CD4-positive, alpha-beta T cell treated with Interleukin-15 for 4 hours (primary cell): ENCODE measurements at places on chromosomes 11 and 22.

DNA sequence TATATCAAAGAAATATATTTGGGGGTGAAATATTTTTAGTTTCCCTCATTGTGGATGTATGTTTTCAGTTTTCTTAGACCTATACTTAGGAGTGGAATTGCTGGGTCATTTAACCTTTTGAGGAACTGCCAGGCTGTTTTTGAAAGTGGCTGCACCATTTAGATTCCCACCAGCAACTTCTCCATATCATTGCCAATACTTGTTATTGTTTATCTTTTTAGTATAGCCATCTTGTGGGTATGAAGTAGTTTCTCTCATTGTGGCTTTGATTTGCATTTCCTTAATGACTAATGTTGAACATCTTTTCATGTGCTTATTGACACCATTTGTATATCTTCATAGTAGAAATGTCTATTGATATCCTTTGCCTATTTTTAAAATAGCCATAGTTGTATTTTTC lies 62.1 kb upstream of the B3GNT6 start:
- DNase-seq = no peak

GRCh38 chr11:69287968-69288882 lies 5.7 kb upstream of the MYEOV start:
- DNase-seq = no peak

- DNase-seq = no peak
Measured at GRCh38 chr22:39270792-39271191, 26.0 kb upstream of the PDGFB start.

DNA sequence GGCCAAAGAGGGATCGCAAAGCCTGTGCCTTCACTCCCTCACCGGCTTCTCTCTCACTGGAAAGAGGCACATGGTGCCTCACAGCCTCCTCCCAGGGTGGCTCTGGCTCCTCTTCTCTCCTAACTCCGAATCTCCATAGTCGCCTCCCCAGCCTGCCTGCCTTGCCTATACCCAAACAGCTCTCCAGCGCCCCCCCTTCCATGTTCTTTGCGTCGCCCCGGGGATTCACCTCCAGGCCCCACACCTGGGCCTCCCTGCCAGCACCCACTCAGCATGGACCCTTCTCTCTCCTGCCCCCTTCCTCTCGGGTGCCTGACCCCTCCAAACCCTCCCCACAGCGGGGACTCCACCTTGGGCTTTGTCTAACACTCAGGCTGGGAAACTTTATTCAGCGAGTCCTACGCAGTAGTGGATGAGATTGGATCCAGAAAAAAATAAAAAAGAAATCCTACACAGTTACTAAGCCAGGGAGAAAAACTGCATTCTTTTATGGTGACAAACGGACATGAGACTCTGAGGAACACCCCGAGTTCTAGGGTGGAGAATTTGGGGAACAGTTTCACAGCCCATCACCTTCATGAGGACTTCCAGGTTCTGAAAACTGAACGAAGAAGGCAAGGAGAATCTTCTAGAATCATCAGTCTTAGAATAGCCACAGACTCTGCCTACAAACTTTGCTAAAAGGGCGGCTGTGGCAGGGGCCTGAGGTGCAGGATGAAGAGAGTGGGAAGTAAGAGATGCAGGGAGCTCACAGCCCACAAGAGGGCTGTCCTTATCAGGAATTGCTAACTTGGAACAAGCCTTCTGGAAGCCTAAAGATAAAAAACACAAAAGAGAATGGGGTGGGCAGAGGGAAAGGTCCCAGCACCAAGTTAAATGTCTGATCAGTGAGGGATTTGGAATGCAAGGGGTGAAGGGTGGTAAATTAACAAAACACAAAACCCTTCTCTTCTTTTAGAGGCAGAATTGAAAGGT lies 5.3 kb downstream of the PPM1F start:
- DNase-seq = no peak

DNA sequence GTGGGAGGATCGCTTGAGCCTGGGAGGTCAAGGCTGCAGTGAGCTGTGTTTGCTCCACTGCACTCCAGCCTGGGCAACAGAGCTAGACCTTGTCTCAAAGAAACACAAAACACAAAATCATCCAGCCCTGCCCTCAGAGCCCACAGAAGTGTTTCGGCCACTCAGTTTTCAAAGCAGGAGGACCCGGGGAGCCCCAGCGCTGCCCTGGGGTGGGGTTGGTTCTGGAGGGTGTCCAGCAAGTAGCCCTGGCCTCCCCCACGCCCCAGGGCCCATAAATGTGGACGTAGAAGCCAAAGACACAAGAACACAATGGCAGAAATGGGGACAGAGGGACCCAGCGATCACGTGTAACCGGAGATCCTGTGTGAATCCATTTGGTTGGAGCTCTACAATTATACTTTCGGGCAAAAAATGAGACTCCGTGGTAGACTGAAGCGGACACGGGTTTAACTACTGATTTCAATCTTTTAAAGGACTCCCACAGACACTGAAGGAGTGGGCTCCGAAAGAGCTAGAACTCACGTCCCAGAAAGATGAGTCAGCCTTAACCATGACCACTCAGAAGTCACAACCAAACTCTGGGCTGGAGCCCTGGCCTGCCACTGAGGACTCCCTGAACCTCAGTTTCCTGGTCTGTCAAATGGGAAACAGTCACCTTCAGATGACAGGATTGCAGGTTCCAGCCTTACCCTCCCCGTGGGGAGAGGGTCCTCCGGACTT lies 9.0 kb upstream of the CYTH4 start:
- DNase-seq = no peak

DNA sequence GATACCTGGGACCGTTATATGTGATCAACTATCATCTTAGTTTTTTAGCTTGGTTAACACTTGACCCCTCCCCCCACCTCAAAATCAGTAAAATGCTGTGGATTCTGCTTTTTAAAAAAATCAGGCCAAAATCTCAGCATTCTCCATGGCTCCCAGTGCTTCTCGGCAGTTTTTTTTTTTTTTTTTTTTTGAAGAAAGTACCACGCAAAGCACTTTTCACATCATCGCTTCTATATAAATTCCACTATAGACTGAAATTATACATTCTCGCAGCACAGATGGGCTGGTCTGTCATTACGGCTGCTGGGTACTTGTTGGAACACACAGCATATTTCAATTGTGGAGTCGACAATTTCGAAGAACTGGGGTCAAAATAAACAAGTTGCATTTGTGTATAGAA lies 67.7 kb upstream of the PPARA start:
- no peak for DNase-seq

GRCh38 chr22:26364066-26365015 lies 64.7 kb upstream of the ASPHD2 start:
- peak; percentile 58 for DNase-seq

DNA sequence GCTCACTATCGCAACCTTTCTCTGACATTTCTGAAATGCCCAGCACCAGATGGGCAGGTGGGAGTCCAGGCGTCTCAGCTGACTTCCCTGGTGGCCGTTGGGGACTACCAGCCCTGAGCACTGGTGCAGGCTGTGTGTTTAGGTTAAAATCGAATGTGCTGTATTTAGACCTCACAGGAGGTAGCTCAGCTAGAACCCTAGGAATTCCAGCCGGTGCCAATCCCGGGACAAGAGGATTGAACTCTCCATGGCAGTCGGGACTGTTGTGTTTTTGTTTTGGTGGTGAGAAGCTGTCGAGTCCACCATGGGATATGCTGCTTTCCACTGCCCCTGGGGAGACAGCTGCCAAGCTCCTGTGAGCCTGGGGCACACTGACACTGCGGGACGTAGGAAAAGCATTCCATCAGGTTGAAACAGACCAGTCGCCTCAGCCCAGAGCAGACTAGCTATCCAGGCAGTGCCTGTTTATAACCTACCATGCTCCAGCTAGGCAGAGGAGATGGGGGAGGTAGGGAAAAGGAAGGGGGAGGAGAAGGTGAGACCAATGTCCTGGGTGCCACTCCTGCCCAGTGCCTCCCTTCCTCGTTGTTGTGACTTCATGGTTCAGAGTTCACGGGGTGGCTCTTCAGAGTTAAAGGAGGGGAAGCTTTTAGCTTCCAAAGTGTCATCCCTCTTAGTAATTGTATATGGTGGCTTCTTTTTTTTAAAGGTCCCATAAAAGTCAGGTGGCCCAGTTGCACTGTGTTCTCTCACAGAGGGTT lies 53.0 kb downstream of the MICAL2 start:
- DNase-seq = no peak

- no peak for DNase-seq
Measured at GRCh38 chr11:96299155-96299888, 43.7 kb downstream of the MAML2 start.

DNA sequence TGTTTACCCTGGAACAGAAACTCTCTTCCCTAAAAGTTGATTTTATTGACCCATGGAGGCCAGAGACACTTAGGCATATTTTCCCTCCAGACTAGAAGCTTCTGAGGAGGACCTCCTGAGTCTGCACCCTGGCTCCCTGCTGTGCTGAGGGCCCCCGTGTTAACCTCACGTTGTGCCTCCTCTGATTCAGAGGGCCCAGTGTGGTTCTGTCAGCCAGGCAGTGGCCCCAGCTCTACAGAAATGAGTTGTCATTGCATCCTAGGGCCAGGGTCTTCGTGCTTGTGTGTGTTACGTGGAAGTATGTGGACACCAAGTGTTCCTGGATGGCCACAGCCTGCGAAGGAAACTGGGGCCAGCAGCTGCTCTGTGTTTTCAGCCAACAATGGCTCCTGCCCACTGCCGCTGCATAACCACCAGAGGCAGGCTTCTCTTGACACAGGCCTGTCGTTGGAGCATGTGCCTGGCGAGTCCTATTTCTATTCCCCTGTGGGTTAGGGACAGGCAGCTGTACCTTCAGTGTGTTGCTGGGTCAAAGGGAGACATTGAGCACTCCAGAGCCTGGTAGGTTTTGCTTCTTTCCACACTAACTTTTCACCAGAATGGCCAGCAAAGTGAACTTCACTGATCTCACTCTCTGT lies 44.5 kb downstream of the MED15 start:
- DNase-seq = peak; percentile 41
